ENCODE measurements at places on chromosomes 3 and 15.

GRCh38 chr3:11450015-11450414 is 177.8 kb downstream of the ATG7 start:
- DNase-seq, result no peak

DNA sequence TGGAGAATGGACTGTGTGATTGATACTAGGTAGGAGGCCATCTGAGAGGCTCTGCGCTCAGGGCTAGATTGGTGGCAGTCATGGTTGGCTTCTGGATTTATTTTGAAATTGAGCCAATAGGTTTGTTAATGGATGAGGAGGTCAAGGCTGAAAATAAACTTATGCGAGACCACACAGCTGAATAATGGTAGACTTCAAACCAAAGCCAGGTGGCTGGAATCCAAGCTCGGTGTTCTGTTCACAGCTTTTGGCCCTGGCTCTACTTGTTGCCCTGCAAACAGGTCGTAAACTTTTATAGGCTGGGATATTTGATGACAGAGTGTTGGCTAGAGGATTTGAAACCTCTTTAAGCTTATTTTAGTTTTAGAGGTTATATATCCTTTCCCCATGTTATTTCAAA is 160.4 kb downstream of the CHL1 start:
- DNase-seq, result no peak

- DNase-seq, result no peak
Measured at GRCh38 chr15:74621936-74622335, 6.3 kb downstream of the CLK3 start.

DNA sequence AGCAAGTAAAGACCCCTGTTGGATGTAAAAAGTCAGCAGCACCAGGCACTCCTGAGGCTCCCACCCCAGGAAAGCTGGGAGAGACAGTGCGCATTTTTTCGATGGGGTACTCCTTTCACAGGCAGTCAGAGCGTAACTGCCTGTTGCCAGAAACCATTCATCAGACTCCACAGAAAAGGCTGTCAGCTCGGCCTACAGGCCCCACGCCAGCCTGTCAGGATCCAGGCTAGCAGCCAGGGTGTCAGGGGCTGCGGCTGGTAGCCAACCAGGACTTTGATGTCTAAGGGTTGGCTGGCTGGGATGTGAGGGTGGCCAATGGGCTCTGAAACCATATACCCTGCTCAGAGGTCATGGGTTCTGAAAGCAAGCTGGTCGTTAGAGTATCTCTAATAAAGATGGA is 164.5 kb downstream of the WNT5A start:
- DNase-seq, result no peak

DNA sequence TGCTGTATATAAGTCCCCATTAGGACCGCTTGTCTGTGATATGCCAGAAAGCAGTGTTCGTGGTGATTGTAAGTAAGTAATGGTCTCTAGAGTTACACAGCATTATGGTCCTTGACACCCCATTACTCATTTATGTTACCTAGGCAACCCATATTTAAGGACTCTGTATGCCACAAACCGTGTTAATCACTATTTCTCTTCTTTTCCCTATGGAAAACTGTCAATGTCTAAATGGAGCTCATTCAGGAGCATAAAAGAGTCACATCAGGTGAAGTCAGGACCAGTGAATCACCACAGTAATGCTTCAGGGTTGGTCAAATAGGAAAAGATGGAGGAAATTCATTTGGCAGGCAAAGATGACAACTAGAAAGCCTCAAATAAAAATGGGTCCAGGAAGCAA is 146.6 kb upstream of the PEX5L start:
- no peak for DNase-seq

DNA sequence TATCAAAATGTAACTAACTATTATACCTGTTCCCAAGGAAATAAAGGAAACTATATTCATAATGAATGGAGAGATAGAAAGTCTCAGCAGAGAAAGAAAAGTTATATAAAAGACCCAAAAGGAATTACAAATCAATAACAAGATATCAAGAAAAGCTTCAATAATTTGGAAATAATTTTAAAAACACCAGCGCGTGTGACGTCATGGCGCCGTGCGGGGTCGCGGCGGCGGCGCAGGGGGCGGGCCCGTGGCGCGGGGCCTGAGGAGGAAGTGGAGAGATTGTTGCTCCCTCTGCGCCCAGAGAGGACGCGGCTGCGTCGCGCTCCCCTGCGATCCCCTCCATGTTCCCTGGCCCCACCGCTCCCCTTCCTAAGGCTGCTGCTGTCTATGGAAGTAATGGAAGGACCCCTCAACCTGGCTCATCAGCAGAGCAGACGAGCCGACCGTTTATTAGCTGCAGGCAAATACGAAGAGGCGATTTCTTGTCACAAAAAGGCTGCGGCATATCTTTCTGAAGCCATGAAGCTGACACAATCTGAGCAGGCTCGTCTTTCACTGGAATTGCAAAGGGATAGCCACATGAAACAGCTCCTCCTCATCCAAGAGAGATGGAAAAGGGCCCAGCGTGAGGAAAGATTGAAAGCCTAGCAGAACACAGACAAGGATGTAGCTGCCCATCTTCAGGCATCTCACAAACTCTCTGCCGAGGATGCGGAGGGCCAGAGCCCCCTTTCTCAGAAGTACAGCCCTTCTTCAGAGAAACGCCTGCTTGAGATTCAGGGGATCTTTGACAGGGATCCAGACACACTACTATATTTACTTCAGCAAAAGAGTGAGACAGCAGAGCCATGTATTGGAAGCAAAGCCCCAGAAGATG is 4.1 kb downstream of the XCR1 start:
- DNase-seq, result no peak

GRCh38 chr3:111338059-111338698 is 203.8 kb upstream of the CD96 start:
- no peak for DNase-seq

GRCh38 chr3:142623194-142623593 is 27.0 kb downstream of the PLS1 start:
- DNase-seq, result no peak

DNA sequence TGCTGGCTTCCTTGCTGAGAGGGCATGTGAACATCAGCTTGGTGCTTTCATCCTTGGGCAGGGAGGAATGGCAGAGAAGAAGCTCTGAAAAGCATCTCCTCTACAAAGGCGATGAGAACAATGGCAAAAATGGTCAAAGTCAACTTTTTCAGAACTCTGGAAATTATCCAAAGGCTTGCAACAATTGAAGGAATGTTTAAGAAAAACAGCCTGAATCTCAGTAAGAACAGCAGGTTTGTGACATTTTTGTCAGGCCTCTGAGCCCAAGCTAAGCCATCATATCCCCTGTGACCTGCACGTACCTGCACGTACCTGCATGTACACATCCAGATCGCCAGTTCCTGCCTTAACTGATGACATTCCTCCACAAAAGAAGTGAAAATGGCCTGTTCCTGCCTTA is 51.8 kb downstream of the ONECUT1 start:
- DNase-seq, result no peak

DNA sequence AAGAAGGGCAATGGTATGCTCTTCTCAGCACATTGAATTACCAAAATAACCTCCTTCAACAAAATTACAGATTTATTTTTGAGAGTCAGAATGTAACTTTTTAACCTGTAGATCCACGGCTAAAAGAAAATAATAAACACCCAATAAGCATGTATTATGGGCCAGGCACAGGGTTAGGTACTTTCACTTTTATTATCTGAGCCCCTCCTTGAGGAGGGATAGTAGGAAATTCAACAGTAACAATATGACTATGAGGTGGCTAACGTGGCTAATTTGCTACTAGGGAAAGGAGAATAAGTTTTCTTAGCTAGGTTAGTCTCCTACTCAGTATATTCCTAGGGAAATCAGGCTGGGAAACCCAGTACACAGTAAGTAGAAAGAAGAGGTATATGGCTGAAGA is 306.9 kb downstream of the GAP43 start:
- DNase-seq, result no peak

DNA sequence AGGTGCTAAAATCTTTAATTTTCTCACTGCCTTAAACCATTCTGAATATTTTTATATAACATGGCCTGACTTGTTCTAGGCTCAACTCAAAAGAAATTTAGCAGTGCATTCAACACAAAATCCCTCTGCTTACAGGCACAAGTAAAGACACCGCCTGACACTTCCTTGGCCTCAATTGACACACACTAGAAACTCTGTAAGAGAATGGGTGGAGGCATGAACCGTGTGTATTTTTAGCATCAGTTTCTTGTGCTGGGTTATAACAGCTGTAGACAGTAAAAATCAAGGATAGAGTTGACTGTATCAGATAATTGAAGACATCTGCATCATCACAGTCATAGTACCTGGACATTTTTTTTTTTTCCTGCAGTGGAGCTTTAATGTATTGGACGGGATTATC is 54.3 kb downstream of the SLC9A9 start:
- DNase-seq, result no peak

- no peak for DNase-seq
Measured at GRCh38 chr3:27289769-27290413, 79.3 kb downstream of the NEK10 start.

GRCh38 chr15:94269954-94270353 is 38.6 kb downstream of the MCTP2 start:
- DNase-seq, result no peak

- no peak for DNase-seq
Measured at GRCh38 chr3:47133641-47134040, 30.3 kb downstream of the SETD2 start.

DNA sequence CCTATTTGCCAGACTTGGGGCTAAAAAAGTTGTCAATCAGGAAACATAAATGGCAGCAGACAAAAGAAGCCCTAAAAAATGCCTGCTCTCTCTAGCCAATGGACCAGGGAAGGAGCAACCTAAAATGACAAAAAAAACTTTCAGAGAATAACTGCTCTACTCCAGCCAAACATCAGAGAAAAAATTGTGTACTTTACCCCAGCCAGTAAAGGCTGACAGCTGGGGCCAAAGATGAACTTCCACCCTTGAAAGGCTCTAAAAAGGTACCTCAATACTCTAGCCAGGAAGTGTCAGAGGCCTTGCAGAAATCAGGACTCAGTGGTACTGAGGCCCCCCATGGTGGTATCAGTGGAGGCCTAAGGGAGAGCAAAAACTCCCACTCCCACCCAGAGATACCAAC is 18.4 kb downstream of the C3orf70 start:
- DNase-seq, result no peak

DNA sequence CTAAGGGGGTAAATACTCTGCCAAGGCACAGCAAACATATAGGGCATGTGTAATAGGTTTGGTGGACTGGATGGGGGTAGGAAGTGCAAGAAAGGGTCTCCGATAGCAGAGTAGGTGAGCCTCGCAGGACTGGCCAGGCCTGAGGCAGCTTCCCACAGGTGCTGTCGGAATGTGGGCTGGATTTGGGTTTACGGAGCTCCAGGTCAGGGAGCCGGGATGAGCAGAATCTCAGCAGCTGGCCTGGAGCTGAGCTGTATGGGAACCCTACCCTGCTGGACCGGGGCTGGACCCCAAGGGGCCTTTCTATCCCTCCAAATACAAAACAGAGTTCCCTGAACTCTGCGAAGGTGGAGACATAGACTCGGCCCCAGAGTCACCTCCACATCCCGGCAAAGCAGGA is 15.0 kb downstream of the KLF15 start:
- DNase-seq, result peak; percentile 38

- no peak for DNase-seq
Measured at GRCh38 chr3:34312684-34313083, 514.3 kb downstream of the PDCD6IP start.

DNA sequence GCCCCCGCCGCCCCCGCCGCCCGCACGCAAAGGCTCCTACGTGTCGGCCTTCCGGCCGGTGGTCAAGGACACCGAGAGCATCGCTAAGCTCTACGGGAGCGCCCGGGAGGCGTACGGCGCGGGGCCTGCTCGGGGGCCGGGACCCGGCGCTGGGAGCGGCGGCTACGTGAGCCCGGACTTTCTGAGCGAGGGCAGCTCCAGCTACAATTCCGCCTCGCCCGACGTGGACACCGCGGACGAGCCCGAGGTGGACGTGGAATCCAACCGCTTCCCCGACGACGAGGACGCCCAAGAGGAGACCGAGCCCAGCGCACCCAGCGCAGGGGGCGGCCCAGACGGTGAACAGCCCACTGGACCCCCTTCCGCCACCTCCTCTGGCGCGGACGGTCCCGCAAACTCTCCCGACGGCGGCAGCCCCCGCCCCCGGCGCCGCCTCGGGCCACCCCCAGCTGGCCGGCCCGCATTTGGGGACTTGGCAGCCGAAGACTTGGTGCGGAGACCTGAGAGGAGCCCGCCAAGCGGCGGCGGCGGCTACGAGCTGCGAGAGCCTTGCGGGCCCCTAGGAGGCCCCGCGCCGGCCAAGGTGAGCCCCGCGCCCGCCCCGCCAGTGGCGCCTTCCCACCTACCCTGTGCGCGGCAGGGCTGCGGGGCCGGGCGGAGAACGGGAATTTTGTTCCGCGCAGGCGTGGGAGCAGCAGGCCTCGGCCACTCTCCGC is 2.4 kb downstream of the SKOR1 start:
- DNase-seq, result no peak

- DNase-seq, result no peak
Measured at GRCh38 chr15:88073391-88073691, 183.2 kb downstream of the NTRK3 start.

- DNase-seq, result no peak
Measured at GRCh38 chr3:63954182-63954581, 42.0 kb upstream of the SCAANT1 start.

GRCh38 chr15:68445351-68445750 is 13.4 kb upstream of the ITGA11 start:
- DNase-seq, result no peak

- DNase-seq, result no peak
Measured at GRCh38 chr15:56252386-56252785, 8.7 kb upstream of the RFX7 start.

DNA sequence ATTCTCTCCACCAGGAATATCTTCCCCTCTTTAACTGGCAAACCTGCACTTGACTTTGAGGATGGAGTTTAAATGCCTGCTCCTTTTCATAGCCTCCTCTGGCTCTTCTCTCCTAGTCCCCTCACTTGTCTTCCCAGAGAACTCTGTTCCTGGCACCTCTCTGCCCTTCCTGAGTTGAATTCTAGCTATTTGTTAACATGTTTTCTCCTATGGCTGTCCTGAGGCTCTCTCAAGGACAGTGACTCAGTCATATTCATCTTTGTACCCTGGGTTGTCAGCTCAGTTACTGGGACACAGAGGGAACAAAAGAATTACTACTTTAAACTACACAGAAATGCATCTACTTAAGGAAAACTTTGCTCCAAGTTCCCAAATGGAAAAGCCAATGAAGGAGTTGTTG is 365.1 kb upstream of the ICE2 start:
- DNase-seq, result no peak

GRCh38 chr3:46883054-46883829 is 5.7 kb downstream of the PTH1R start:
- no peak for DNase-seq

DNA sequence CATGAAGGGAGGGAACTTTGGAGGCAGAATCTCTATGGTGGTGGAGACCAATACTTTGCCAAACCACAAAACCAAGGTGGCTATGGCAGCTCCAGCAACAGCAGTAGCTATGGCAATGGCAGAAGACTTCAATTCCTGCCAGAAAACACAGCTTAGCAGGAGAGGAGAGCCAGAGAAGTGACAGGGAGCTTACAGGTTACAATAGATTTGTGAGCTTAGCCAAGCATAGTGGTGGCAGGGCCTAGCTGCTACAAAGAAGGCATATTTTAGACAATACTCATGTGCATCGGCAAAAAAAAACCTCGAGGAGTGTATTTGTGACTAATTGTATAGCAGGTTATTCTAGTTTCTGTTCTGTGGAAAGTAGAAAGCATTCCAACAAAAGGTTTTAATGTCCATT is 6.4 kb upstream of the CSTA start:
- DNase-seq, result no peak

All from ascending aorta (tissue), 2 donors.